ENCODE measurements at places on chromosomes 6 and 20.

- DNase-seq: peak; percentile 30
These were observed 78.0 kb upstream of the ELOVL5 start for GRCh38 chr6:53426667-53427270.

GRCh38 chr6:39166189-39166911 is 51.4 kb upstream of the SAYSD1 start:
- DNase-seq: peak; percentile 10

DNA sequence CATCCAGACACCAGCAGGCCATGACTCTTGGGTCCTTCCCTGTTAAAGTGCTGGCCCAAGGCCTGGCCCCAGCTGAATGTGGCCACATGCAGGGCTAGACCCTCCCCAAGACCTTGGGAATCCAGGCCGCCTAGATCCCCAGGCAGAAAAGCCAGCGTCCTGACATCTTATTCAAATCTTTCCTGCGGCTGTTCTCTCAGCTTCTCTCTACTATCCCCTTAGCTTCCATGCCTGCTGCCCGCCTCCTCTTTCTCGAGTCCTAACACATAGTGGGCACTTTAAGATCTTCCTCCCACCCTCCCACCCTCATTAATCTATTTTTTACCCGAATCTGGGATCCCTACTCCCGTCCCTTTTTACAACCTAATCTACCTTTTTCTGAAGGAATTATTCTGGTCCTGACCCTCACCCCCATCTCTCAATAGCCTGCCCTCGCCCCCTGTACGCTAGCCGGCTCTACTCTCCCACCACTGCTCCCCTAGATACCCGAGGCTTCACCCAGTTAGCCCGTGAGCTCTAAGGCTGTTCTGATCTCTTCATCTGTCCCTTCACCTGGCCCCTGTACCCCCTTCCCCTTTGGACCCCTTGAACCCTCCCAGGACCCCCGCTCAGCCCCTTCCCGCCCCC is at the start of gene CCHCR1:
Gene CCHCR1, minus strand, starts transcription at position 290 of the 627 bp plus-strand sequence. Its CDS starts 202 bp downstream, at position 88.
- no peak for DNase-seq

GRCh38 chr6:78513856-78514255 is 353.5 kb upstream of the IRAK1BP1 start:
- no peak for DNase-seq

GRCh38 chr20:23241416-23241815 is 109.2 kb upstream of the NXT1 start:
- no peak for DNase-seq

DNA sequence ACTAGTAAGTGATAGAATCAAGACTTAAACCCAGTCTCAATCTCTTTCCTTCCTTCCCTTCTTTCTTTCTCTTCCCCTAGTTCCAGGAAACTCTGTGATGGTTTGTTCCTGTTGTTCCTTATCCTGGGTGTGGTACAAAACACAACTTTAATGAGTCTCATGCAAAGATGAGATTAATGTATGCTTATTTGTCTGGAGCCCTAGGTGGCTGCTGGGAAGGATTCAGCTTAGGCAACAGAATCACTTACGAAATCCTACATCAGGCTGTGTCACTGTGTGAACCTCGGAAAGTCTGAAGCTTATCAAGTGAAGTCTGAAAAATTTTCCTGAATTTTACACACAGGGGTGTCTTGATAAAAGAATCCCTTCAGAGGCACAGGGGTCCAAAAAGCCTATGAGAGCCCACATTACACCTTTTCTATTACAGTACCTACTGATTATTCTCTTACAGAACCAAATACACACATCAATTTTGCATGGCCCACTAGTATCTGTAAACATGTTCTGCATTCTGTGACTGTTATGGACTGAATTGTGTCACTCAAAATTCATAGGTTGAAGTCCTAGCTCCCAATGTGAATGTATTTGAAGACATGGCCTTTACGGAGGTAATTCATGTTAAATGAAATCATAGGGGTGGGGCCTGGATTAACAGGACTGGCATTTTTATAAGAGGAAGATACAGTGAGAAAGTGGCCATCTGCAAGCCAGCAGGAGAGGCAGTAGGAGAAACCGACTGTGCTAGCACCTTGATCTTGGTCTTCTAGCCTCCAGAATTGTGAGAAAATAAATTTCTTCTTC is 144.7 kb downstream of the MYB start:
- no peak for DNase-seq

DNA sequence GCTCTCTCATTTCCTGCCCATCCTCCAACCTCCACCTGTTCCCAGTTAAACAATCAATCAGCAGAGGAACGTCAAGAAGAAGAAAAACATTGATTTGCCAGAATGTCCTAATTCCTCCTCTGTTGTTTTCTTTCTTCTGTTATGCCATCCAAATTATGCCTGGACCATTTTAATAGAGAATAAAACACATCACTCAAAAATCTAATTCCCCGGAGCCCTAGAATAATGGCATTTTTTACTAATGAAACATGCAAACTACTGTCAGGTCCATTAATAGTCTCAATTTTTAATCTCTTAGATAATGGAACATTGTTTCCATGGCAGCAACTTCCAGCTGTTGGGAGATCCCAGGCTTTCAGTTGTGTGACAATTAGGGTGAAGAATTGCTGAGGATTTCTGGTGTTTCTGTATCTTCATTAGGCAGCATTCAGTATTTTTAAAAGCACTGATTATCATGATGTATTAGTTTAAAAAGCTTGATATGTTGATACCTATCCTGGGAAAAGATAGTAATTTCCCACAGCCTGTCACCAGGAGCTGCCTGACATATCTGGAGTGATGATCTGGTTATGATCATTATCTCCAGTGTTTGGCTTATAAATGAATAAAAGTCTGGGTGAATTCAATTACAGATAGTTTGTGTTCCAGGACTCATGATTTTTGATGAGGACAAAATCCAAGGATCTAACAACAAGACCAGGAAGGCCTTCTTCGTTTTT is 209.8 kb downstream of the TPBG start:
- DNase-seq: no peak

DNA sequence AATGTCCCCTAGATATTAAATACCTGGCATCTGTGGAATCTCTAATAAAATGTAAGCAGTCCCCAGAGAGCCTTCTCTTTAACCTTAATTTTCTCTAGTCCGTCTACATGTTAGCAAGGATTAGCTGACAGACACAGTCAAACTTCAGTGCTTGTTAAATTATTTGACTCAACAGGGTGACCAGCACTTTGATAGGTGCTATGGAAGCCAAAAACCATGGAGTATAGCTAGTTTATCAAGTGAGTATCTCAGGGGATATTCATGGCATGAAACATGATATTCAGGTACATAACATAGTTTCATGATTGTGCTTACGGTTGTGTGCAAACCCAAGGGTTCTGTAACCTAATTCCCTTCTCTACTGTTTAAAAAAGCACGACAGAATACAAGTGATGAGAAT is 3.9 kb downstream of the RHAG start:
- no peak for DNase-seq

- no peak for DNase-seq
These were observed 139.3 kb upstream of the SNX9 start for GRCh38 chr6:157683707-157684106.

DNA sequence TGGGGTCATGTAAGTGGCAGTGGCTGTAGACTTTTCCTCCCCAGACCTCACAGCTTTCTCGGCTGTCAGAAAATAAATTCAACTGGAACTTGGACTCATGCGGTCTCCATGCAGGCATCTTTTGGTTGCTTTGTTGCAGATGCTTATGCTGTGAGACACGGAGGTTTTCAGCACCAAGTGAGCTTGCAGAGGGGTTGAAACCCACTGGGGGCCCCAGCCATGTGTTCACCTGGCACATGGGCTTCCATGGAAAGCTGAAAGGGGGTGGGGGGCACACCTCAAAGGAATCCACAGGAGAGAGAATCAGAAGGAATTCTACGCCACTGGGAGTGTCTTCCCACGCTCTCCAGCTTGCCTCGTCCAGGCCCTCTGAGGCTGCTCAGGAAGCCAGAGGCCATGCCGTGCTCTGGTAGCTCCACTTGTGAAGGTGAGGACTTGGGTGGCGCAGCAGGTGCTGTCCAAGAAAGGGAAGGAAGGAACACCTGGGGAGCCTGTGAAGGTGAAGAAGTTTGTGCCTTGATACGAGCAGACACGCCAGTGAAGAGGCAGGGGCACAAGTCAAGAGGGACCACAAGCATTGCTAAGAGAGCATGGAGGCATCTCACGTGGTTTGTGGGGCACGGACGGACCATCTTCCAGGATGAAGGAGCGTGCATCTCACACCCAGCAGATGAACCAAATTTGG is 134.3 kb upstream of the PMEPA1 start:
- DNase-seq: no peak

- no peak for DNase-seq
These were observed 30.4 kb upstream of the FBXO30 start for GRCh38 chr6:145844933-145845540.

GRCh38 chr20:44664131-44664530 is 12.6 kb upstream of the ADA start:
- no peak for DNase-seq

- no peak for DNase-seq
These were observed 65.3 kb downstream of the MAP3K5 start for GRCh38 chr6:136726837-136727557.

GRCh38 chr20:41086402-41087324 is 50.7 kb upstream of the PLCG1 start:
- DNase-seq: no peak

DNA sequence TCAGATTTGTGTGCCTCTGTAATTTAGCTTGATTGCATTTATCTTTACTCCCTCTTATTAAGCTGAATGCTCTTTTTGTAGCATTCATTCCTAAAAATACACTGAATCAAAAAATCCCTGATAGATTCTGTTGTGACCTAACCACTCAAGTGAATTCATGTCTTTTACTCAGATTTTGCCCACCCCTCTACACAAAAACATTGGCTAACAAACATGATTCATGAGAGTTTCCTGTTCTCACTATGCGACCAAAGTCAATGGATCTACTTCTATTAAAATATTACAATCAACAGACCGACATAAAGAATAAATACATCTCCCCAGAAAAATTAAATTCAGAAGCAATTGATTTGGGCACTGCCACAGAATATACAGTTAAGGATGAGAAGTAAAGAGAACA is 99.5 kb upstream of the THEMIS start:
- DNase-seq: no peak

Measured in GM12864 (cell line).